ENCODE measurements at places on chromosomes 3 and 15.

- DNase-seq = peak; percentile 18
Measured at GRCh38 chr3:23549148-23549910, 256.4 kb upstream of the UBE2E1 start.

- DNase-seq = no peak
Measured at GRCh38 chr3:165883863-165884478, 46.7 kb upstream of the BCHE start.

- no peak for DNase-seq
Measured at GRCh38 chr15:56602253-56602652, 131.1 kb downstream of the ZNF280D start.

- no peak for DNase-seq
Measured at GRCh38 chr3:61237858-61238257, 13.4 kb downstream of the FHIT start.

DNA sequence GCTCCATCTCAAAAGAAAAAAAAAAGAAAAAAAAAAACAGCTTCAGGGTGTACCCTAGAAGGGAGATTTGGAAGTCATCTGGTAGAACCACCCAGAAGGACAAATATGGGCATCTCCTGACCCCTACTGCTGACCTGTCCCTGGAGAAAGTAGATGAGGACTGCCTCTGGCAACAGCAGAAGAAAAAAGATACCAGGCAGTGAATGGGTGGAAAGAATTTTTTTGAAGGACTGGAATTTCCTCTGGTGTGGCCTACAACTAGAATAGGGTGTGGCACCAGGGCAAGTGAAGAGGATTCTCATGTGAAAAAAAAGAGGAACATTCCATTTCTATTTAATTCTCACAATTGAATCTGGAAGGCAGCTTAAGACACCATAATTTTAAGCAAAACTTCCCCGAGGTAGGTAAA, 3.1 kb downstream of the ANXA2 start:
- no peak for DNase-seq

- no peak for DNase-seq
Measured at GRCh38 chr3:36373666-36374065, 6.6 kb upstream of the STAC start.

- no peak for DNase-seq
Measured at GRCh38 chr3:120684896-120685295, 2.9 kb upstream of the HGD start.

DNA sequence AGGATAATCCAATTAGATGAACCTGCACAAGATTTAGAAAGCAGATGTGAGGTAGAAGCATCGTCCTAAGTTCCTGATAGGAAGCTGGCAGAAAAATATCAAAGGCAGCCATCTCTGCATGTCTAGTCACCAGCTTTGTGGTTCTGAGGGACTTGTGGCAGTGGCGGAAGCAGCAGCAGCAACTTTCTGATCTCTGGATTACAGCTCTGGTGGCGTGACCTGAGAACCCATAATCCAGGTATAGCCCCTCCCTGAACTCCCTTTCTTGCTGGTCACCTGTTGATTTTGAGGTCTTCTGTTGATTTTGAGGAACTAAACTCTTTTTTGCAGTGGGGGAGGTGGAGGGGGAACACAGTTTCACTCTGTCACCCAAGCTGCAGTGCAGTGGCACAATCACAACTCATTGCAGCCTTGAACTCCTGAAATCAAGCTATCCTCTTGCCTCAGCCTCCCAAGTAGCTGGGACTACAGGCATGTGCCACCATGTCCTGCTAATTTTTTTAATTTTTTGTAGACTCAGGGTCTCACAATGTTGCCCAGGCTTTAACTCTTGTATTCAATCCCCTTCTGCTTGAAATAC, 7.9 kb downstream of the FSIP1 start:
- no peak for DNase-seq

GRCh38 chr3:10956986-10957385, 35.6 kb upstream of the SLC6A1 start:
- no peak for DNase-seq

GRCh38 chr15:82146990-82147461, 101.2 kb upstream of the MEX3B start:
- peak; percentile 51 for DNase-seq

GRCh38 chr15:32736701-32737061, 18.9 kb downstream of the GREM1 start:
- no peak for DNase-seq

- DNase-seq = no peak
Measured at GRCh38 chr3:130081351-130081881, at the start of gene ALG1L2. TSS of gene ALG1L2 (plus strand) at chr3:130081831. CDS start at chr3:130082017, 186 bp downstream.

- DNase-seq = no peak
Measured at GRCh38 chr15:67256051-67256450, 1.5 kb downstream of the IQCH start.

- no peak for DNase-seq
Measured at GRCh38 chr3:33505027-33505426, 64.8 kb upstream of the UBP1 start.

- peak; percentile 87 for DNase-seq
Measured at GRCh38 chr3:120559242-120560061, 36.7 kb upstream of the NDUFB4 start.

DNA sequence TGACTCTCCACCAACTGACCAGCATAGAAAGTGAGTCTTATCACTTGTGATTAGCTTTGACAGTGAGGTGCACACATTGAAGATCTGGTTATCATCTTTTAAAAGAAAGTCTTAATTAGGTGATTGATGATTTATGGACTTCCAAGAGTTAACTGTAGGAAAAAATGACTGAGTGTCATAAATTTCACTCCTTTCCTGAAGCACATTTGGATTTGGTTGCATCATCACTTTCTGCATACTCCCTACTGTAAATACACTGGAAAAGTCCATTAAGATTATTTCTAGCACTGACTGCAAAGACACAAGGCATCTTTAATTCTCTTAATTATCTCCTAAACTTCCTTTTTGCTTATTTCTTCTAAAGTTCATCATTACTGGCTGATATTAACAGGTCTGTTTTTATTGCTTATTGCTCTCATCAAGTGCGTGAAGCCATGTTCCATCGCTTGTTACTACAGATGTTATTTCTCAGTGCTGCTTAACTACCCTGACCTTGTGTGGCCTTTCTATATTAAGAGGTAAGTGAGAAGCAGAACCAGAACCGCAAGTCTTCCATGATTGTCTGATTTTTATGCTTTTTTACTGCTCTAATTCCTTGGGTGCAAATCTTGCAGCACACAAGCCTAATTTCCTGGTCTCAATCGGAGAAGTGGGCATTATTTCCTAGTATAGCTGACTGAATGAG, 153.2 kb downstream of the MEIS2 start:
- DNase-seq = no peak

GRCh38 chr15:81865850-81866537, 179.8 kb downstream of the MEX3B start:
- DNase-seq = no peak

- DNase-seq = no peak
Measured at GRCh38 chr3:158568784-158569183, 2.2 kb upstream of the MLF1 start.

DNA sequence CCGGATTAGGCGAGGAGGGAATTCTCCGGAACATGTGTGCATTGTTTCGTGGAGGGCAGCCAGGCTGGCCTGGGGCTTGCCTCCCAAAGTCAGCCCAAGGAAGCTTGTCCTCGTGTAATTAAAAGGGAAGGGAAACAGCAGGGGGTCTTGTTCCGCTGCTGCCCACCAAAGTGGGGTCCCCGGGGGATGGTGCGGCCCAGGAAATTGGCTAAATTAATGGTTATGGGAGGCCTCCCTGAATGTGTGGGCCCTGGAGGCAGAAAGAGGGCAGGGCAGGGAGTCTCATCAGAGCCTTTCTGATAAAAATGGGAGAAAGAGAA, 118.1 kb downstream of the OPA1 start:
- no peak for DNase-seq

DNA sequence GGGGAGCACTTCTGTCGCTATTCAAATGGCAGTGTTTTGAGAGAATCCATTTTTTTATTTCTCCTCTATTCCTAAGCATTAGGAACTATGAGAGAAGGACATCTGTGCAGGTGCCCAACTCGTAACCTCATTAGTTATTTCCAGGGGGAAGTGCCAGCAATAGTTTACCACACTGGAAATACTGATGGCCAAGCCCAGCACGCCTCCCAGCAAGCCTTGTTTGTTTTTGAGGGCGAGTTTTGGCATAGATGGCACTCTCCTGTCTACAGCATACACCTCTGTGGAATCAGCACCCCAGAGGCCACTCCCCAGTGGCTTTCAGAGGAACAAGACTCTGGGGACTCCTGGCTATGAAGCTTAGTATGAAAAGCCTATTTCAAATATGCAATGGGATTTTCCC, 36.6 kb downstream of the FAN1 start:
- DNase-seq = no peak

DNA sequence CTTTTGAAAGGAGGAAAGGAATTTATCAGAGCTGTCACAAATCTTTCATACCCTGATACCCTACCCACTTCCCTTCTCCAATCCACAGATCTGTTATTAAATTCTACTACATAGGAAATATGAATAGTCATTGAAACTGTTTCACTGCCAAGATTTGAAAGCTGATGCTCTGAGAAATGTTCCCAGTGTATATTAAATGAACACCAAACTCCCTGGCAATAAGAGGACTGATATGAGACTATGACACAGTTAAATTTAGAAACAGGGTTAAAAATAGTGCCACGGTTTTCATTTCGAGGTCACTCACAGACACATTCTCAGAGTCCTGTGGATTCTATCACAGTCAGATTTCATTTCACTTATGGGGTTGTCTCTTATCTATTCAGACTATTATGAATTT, 27.2 kb upstream of the GBE1 start:
- DNase-seq = no peak

DNA sequence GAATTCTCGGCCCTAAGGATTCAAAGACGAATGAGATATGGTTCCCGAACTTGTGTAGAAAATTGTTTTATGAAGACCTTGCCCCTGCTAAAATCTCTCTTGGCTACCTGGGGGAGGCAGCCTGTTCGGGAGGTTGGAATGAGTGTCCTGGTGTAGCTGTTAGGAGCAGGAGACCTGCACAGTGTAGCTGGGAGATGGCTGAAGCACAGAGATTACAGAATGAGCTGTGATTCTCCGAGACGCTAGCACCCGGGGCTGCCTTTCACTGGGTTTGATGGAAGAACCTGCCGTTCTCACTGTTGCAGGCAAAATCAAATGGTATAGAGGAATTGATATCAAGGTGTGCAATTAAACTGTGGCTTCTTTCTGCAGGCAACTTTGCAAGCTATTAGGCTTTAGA, 68.0 kb downstream of the TRAK1 start:
- no peak for DNase-seq

GRCh38 chr15:25838191-25838870, 24.8 kb downstream of the ATP10A start:
- DNase-seq = no peak

GRCh38 chr3:8298021-8298954, 203.3 kb upstream of the LMCD1 start:
- DNase-seq = no peak

GRCh38 chr15:25703726-25704125, 159.4 kb downstream of the ATP10A start:
- DNase-seq = no peak

DNA sequence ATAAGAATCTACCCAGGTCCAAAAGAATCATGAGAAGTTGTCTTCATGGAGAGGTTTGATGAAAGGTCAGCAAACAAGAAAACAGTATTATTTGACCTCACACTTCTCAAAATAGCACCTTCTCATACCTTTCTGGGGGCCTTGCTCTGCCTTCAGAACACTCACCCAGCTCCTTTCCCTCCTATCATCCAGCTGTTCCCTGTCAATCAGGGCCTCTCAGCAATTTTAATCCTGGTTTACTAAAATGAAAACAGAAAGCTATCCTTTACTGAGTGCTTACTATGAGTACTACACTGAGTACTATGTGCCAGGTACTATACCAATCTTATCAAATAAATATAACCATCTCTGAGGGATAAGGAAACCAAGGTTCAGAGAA, 138.6 kb downstream of the GAP43 start:
- DNase-seq = no peak
